GM10248 (cell line): ENCODE measurements at places on chromosomes 6 and 20.
A peak's percentile ranks its signal among the peaks of the same experiment; 100 is the strongest.

DNA sequence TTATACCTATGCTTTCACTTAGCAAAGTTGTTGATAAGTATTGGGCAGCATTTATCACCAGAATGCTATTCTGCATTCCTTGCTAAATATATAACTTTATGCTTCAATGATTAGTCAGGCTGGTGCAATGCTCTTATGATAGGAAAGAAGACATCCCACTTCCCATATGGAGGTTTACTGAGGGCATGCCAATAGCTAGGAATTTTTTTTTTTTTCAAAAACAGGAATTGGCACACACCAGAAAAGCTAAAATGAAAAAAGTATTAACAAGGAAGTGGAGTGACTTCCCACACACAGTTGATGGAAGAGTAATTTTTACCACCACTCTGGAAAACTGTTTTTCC lies 90.8 kb downstream of the FRK start:
- DNase-seq, result no peak

GRCh38 chr20:3177746-3178485 lies 4.6 kb upstream of the LZTS3 start:
- DNase-seq, result no peak

DNA sequence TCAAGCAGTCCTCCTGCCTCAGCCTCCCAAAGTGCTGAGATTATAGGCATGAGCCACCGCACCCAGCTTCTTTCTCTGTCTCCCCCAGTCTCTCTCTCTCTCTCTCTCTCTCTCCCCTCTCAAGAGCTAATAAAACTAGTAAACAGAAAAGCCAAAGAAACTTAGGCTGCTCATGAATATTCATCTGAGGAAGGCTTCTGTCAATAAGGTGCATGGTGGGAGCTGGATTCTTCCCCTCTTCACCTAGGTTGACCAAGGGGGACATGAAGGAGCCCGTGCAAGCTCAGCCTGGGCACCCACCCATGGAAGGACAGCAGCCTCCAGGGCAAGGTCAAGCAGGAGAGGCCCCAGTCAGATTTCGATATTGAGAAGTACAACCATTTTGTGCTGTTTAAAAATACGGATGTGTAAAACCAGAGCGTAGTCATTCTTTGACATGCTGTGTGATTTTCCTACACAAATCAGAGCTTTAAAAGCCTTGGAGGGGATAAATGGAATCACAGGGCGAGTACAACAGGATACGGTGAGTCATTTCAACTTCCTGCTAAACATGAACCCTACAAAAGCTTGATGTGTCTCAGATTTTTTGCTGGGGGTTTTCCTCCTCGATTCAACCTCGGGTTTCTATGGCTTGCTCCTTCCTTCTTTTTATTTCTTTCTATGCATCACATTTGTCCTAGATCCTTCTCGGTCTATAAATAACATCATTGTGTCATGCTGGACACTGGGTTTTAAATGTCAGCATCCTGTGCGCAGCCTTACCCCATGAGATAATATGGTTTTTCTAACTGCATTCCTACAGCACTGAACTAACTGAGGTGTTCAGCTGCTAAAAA lies 368.9 kb upstream of the JARID2 start:
- DNase-seq, result peak; percentile 57

GRCh38 chr6:154921482-154921881 lies 73.6 kb upstream of the TIAM2 start:
- DNase-seq, result peak; percentile 23

DNA sequence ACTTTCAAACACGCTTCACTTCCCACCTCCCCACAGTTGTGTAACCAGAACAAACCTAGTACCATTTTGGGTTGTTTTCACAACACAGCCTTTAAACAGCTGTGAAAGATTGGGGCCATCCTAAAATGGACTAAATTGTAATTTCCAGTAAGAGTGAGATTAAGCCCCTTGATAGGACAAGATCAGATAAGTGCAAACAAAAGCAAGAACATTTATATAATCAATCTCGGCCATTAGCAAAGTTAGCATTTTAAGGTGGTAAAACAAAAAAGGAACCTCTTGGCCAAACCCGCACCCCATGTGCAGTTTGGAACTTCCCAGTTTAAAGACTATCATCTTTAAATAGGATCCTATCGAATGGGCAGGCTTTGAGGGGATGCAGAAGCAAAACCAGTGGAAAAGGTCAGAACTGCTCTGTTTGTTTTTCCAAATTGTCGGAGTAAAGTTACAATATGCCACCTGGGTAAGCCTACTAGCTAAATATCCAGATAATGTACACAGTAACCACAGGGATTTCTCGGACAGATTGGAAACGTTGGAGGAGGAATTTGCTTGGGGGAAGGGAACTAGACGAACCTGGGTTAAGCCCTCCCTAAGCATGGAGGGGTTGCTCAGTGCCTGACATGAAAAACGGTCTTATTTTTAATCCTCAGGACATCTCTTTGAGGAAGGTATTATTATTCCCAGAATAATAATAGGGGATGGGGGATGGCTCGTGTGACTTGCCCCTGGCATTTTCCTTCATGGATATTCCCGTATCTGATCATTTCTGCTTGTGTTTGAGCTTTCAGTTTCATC lies 159.8 kb upstream of the SALL4 start:
- no peak for DNase-seq

DNA sequence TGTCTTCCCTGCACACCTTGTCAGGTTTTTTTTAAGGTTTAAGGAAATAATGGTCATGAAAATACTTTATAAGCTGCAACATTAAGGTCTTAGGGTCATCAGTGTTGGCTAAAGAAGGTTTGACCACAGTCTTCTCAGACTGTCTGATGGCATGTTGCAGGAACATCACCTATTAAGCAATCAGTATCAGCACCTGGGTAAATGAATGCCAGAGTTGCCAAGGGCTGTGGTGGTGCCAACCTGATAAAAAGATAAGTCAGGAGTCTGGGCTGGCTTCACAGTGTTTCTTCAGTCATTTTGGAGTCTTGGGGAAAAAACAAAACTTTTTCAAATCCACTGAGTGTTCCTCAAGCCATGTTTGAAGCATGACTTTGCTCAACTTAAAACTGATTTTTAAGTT lies 61.5 kb upstream of the VSTM2L start:
- no peak for DNase-seq

GRCh38 chr6:74551896-74552295 lies 654.0 kb downstream of the COL12A1 start:
- DNase-seq, result no peak

- peak; percentile 10 for DNase-seq
Measured at GRCh38 chr20:8209061-8209460, 77.0 kb downstream of the PLCB1 start.

- peak; percentile 82 for DNase-seq
Measured at GRCh38 chr6:34671801-34672656, 24.5 kb downstream of the ILRUN start.

- peak; percentile 20 for DNase-seq
Measured at GRCh38 chr6:139474145-139475108, 100.0 kb upstream of the CITED2 start.

- DNase-seq, result no peak
Measured at GRCh38 chr6:444653-445275, 53.2 kb downstream of the IRF4 start.

DNA sequence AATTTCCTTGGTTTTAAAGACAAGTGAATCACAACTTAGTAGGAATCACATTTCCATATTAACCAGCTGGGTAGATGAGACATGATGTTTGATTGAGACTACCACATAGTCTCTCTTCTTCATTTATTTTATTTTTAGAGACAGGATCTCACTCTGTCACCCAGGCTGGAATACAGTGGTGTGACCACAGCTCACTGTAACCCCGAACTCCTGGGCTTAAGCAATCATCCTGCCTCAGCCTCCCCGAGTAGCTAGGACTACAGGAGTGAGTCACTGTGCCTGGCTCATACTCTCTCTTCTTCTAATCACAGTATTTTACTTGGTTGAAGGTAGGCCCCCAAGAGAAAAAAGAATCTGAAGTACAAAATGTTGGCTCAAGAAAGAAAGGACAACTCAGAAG lies 80.2 kb upstream of the ASF1A start:
- DNase-seq, result no peak

- no peak for DNase-seq
Measured at GRCh38 chr6:166853371-166854325, 102.7 kb downstream of the RNASET2 start.

DNA sequence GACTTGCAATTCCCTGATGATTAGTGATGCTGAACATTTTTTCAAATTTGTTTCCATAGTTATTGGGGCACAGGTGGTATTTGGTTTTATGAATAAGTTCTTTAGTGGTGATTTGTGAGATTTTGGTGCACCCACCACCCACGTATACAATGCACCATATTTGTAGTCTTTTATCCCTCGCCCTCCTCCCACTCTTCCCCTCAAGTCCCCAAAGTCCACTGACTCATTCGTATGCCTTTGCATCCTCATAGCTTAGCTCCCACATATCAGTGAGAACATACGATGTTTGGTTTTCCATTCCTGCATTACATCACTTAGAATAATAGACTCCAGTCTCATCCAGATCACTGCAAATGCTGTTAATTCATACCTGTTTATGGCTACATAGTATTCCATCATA lies 167.3 kb downstream of the MYLK4 start:
- no peak for DNase-seq

- DNase-seq, result no peak
Measured at GRCh38 chr6:30152016-30152673, 8.9 kb downstream of the TRIM10 start.

DNA sequence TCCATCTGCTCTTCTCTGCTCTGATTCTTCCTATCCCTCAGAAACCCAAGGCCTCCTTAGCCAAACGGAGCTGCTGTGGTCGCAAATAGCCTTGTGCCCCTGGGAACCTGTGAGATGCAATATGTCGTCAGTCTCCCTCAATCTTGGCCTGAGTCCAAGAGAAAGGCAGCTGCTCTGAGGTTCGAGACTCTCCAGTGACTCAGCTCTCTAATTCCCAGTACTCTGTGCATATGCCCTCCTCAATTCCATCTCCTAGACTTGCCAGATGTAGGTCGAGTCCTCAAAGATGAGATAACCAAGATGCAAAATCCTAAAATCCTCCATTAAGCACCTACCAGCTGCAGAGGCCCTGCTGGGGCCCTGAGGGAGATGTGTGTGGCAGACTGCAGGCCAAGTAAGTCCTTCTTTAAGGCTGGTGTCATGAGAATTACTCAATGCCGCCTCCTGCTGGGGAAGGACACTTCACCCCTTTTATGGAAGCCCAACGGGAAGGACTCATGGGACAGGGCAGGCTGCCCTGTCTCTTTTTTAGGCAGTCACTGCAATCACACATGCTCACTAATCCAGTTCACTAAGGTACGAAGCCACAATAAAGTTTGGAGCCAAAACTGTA lies 28.5 kb downstream of the C6orf15 start:
- peak; percentile 56 for DNase-seq

DNA sequence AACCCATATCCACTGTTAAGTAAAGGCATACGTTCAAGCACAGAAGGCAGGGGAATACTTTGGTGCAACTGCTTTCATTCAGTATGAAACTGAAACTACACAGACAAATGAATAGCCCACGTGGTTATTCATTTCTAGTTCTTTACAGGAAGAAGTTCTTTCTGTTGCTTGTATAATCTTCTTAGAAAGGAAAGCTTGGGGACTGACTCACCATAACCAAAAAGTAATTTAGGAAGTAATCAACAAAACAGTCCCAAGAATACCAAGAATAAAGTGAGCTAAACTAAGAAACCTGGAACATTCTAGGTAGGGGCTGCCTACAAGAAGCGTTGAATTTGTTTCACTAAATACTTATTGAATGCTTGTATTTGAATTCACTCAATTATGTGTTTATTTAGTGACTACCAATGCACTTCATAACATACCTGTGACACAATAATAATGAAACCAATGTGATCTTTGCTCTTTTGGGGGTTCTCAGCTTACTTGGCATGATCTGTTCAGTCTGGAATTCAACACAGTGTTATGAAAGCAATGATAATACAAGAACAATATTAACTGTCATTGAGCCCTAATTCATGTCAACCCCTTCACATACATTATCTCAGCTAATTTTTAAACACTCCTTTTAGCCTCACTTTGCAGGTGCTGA lies 25.1 kb upstream of the KIAA0408 start:
- peak; percentile 61 for DNase-seq

GRCh38 chr6:11317885-11318771 lies 85.7 kb upstream of the NEDD9 start:
- peak; percentile 57 for DNase-seq
